ENCODE measurements at places on chromosomes 2 and 18.

GRCh38 chr2:112692918-112693317 lies 27.9 kb upstream of the NT5DC4 start:
- DNase-seq, result no peak

DNA sequence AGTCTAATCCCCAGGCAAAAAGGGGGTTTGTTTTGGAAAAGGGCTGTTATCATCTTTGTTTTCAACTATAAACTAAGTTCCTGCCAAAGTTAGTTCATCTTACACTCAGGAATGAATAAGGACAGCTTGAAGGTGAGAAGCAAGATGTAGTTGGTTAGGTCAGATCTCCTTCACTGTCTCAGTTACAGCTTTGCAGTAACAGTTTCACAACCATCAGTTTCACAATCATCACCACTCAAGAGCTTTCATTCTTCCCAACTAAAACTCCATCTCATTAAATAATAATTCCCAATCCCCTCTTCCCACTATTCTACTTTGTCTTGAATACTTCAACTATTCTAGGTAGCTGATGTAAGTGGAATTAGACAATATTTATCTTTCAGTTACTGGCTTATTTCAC lies 200.9 kb downstream of the NYAP2 start:
- no peak for DNase-seq

DNA sequence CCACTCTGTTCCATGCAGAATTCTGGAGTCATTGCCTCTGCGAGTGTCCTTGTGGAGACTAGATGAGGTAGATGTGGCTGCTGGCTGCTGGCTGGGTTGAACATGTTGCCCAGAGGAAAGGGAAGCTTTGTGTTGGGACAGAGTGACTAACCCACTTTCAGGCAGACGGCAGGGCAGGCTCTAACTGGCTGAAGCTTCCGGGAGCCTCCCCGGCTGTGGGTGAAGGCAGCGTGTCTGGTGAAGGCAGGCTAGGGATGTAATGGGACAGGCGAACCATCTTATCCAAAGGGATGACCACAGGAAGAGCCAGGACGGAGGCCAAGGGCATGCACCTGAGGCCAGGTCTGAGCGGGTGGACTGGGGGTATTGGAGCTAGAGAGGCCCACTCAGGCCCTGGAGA lies 16.0 kb downstream of the ASPRV1 start:
- DNase-seq, result no peak

- peak; percentile 84 for DNase-seq
Measured at GRCh38 chr2:37635504-37636380, 35.7 kb downstream of the CDC42EP3 start.

DNA sequence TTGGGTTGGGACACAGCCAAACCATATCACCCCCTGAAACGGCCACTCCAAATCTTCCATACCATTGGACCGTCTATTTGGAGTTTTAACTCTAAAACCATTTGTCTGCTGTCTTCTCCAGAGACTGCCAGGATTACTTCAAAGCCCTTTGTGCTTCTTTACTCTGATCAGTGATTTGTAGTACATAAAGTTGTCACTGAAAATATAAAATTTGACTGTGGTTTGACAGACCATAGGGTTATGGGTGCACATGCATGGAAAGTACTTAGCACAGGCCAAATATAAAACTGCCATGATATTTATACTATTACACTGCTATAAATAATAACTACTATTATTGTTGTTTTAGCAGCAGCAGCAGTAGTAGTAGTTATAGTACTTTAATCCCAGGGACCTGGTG lies 53.7 kb upstream of the AQP4 start:
- DNase-seq, result no peak

- no peak for DNase-seq
Measured at GRCh38 chr2:224670203-224670602, 46.0 kb downstream of the CCDC195 start.

DNA sequence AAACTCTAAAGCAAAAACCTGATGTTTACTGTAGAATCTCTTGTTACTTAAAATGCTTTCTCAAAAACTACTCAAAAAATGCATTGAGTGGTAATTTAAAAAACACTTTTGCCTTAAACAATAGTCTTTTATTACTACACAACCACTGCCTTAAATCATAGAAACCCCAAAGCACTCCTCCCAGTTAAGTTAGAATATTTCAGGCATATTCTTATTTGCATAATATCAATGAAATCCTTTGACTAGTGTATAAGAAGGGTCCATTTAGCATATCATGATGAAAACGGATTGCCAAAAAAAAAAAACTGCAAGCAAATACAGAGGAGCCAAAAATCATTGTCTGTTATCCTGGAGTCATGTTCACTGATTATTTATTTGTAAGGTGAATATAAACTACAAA lies 119.2 kb downstream of the PTPRM start:
- no peak for DNase-seq

- DNase-seq, result no peak
Measured at GRCh38 chr2:43419243-43419642, 176.6 kb downstream of the THADA start.

DNA sequence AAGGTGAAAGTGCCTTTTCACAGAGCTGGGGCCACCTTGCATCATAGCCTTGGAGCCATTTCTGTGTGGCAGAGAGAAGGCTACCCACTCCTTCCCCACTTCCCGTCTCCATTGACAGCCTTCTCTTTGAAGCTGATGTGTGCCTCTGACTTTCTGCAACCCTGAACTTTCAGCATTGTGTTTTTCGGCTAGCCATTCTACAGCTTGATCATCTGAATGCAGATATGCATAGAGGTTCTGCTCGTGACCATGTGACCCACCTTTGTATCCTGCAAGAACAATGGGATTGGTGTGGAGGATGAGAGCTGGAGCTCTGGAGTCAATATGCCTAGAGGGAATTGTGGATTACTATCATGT lies 69.1 kb upstream of the KCNE4 start:
- DNase-seq, result no peak

Measured in fibroblast of skin of abdomen (primary cell).